ENCODE measurements at places on chromosomes 11 and 22.

DNA sequence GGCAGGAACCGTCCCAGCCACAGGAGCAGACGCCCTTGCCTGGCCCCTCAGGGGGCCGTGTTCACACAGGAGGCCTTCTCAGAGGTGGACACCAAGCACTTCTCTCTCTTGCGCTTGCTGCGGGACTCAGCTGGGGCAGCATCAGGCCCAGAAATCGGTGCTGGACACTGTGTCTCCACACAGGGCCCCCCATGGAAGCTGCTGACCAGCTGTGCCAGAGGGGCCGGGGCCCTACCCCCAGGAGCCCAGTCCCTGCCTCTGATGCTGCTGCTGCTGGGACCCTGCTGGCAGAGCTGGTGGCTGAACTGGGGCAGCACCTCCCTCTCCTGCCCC is 4.0 kb downstream of the PLXNB2 start:
- DNase-seq, result peak; percentile 46

DNA sequence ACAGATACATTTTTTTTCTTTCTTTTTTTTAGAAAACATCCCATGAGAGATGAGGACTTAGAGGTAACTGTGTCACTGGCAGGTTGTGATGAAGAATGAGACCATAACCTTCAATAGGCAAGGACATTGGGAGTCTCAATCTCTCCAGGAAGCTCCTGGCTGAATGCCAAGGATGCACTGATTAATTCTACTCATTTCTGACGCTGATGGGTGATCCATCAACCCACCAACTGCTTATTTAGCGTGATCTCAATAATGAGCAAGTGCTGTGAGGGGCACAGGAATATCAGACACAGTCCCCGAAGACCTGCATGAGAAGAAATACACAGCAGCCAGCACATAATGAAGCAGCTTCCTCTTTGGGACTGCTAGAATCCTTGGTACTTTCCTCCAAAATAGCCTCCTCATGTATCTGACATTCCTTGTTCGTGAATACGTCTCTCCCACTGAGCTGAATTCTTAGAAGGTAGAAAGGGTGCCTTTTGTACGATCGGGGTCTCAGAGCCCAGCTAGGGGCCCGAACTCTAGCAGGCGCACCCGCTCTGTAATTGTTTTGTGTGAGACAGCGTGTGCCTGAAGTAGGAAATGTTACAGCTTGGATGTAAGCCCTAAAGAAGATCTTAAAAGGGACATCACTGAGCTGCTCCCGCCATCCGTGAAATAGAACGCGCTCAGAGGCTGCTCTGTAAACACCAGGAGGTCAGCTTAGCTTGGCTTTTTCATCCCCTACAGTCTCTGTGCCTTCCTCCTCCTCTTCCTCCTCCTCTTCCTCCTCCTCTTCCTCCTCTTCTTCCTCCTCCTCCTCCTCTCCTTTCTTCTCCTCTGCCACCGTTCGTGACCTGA is 7.2 kb downstream of the CLMP start:
- DNase-seq, result no peak

GRCh38 chr11:74370123-74370522 is 28.1 kb downstream of the PGM2L1 start:
- DNase-seq, result no peak

- no peak for DNase-seq
Measured at GRCh38 chr22:44098966-44099530, 74.9 kb downstream of the PARVB start.

- DNase-seq, result no peak
Measured at GRCh38 chr11:75986966-75987365, 172.0 kb downstream of the UVRAG start.

GRCh38 chr11:7060868-7061267 is 27.9 kb upstream of the RBMXL2 start:
- no peak for DNase-seq

GRCh38 chr22:41780746-41781505 is 19.6 kb upstream of the CCDC134 start:
- no peak for DNase-seq

GRCh38 chr11:3916962-3917361 is 61.5 kb downstream of the STIM1 start:
- no peak for DNase-seq

DNA sequence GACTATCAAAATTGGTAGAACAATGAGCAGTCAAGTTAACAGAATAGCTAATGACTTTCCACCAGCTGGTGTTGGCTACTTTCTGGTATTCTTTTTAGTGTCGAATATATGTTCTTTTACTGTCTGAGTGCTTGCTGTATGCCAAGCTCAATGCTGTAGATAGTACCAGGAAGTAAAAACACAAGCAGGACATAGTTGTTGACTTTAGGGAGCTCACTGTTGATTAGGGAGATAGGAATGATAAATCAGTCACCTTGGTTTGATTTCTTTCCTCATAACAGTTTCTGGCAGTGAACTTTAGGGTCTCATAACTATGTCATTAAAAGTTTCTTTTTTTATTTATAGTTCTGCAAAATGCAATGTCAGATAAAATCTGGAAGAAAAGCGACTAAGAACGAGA is 9.0 kb downstream of the HMGXB4 start:
- no peak for DNase-seq

DNA sequence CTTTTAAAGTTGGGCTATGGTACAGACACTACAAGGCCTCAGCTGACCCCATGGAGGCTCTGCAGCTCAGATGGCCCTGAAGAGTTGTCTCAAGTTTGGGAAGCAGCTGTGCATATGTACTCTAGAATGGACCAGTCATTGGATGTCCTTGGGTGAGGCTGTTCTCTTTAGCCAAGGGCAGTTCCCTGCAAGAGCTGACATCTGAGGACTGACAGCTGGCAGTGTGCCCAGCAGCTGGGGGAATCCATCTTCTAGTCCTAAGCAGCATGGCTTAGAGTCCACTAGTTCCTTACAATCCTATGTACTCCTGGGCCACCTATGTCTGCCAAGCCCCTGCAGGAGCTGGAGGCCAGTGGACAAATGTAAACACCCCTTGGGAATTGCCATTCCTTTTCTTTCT is 76.5 kb downstream of the C11orf91 start:
- no peak for DNase-seq

- no peak for DNase-seq
Measured at GRCh38 chr11:8028766-8029165, 41.6 kb downstream of the EIF3F start.

DNA sequence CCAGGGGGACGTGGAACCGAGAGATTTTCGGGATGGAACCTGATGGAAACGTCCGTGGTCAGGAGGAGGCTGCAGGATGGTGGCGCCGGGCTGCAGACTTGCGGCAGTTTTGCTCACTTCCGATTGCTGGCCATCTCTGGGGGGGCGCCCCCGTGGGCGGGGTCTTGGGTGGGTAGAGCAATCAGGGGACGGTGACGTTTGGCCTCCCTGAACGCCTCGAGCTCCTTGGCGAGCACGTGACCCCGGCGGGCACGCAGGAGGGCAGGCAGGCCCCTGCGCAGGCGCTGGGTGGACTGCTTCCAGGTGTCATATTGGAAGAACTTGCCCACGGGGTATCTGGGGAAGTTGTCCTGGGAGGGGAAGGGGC is 6.3 kb downstream of the IGF2 start:
- DNase-seq, result no peak

DNA sequence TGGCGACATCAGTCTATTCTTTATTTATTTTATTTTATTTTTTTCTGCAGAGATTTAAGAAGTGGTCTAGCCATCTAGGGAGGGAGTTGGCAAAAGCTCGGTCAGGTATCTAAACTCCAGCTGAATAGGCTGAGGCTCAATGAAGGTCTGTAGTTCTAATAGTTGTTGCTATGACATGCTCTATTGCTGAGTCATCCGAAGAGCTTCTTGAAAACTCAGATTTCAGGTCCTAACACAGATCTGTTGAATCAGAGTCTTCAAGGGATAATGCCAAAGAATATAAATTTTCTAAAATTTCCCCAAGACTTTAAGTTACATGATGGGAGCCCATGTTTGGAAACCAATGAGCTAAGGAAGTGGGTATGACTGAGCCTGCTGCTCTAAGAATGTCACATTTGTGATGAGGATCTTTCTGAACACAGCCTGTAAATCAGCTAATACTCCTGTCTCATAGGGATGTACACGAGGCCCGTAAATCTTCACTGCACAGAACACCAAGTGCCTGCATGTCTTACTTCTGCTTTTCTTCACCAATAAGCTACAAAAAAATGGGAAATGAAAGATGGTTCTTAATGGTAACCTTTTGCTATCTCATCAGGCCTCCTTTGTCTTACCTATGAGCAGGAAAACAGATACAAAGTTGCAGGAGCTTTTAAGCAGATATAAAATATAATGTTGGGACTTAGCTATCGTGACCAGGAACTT is 901.4 kb upstream of the API5 start:
- DNase-seq, result no peak

- DNase-seq, result no peak
Measured at GRCh38 chr22:40001800-40002577, 7.2 kb downstream of the FAM83F start.

DNA sequence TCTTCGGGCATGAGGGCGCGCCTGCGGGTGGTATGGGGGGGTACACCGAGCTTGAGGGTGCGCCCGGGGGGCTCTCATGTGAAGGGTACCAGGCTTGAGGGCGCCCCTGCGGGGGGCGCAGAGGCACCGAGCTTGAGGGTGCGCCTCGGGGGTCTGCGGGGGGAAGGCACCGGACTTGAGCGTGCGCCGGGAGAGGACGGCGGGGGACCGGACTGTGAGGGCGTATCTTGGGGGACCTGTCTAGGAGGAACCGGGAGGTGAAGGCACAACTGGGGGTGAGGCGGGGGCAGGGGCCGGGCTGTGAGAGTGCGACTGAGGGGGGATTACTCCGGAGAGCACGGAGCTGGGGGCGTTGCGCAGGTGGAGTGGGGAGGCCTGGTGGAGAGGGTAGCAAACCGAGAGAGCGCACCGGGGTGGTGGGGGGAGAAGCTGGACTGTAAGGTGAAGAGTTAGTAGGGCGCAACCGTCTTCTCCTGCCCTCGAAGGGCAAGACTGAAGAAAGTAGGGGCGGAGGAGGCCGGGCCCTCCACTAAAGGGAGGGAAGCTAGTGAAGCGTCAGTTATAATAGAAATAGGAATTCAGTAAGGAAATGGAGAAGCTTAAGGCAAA is 1.1 kb upstream of the DDX6 start:
- no peak for DNase-seq

DNA sequence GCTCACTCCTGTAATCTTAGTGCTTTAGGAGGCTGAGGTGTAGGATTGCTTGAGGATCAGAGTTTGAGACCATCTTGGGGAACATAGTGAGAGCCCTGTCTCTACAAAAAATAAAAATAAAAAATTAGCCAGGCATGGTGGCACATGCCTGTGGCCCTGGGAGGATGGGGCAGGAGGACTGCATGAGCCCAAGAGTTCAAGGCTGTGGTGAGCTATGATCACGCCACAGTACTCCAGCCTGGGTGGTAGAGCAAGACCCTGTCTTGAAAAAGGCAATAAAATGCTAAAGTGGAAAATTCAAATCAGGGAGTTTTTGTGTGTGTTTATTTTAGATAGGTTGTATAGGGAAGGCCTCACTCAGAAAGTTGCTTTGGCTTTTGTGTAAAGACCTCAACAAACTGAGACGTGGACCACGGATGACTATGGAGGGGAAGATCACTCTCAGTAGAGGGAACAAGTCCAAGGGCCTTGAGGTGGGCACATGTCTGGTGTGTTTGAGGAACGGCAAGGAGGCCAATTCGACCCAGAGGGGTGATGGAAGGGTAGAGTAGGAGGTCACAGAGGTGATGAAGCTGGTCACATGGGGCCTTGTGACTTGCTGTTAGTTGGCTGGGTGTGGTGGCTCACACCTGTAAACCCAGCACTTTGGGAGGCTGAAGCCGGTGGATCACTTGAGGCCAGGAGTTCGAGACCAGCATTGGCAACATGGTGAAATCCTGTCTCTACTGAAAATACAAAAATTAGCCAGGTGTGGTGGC is 35.7 kb downstream of the WEE1 start:
- DNase-seq, result no peak

GRCh38 chr11:22044126-22044525 is 148.8 kb upstream of the ANO5 start:
- no peak for DNase-seq

DNA sequence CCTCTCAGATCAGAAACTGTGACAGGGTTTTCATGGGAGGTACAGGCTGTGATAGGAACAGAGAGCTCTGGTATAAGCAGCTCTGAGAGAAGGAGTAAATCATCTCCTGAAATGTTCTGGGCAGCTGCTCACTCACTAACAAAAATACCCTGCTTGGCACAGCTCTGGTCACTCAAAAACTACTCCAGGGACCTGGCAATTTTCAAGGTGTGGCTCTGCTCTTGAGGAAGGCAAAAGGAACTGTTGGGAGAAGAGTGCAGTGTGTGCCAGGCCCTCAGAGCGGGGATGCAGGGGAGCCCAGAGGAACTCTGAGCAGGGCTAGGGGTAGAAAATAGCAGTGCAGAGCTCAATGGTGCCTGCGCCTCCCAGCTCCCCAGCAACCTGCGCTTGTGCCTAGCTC is 180.5 kb upstream of the ZBED5 start:
- no peak for DNase-seq

- no peak for DNase-seq
Measured at GRCh38 chr11:26480041-26480440, 92.0 kb downstream of the MUC15 start.

GRCh38 chr11:63672936-63673539 is 1.9 kb upstream of the ATL3 start:
- no peak for DNase-seq

DNA sequence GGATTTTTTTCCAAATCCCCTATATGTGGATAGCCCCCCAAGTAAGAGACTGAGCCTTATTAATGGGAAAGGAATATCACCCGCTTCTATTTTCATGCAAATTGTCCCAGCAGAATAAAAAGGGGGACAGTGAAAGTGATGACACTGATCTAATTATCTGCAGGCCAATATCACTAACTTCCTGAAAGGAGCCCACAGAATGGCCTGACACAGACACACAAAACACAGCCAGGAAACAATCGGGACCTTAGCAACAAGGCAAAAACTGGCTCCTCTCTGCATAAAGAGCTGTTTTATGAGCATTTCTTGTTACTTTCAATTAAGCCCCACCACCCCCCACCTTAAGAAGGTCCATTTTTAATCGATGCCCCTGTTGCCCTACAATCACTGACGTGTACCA is 54.3 kb upstream of the FAM181B start:
- no peak for DNase-seq

DNA sequence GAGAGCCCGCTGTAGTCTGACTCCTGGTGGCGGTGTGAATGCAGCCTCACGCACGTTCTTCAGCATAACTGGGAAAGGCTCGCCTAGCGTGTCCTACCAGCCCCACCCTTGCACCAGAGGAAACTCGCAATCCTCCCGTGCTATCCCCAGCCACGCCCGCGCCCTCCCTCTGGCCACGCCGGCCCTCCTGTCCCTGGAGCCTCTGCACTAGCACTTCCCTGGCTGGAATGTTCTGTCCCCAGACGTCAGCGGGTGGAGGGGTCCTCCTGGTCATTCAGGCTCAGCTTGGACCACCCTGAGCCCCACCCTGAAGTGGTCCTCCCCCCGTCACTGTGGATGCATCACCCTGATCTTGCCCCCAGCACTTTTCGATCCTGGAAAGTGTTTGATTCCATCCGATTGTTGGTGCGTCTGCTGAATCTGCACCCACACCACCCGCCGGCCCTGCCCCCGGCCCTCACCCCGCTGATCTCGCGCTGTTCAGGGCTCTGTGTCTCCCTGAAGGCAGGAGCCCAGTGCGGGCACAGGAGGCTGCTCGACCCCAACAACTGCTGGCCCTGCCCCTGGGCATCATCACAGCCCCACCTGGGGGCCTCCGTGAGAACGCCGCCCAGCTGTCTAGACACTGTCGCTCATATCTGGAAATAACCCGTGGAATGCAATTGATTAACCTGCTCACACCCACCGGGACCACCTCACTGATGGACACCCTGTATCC is 437.0 kb downstream of the TBC1D22A start:
- no peak for DNase-seq

GRCh38 chr11:45726493-45727054 is 61.2 kb upstream of the CHST1 start:
- DNase-seq, result no peak
